ENCODE measurements at places on chromosomes 2 and 18.

- no peak for DNase-seq
Observed at GRCh38 chr2:171952276-171952675, 30.0 kb downstream of the HAT1 start.

DNA sequence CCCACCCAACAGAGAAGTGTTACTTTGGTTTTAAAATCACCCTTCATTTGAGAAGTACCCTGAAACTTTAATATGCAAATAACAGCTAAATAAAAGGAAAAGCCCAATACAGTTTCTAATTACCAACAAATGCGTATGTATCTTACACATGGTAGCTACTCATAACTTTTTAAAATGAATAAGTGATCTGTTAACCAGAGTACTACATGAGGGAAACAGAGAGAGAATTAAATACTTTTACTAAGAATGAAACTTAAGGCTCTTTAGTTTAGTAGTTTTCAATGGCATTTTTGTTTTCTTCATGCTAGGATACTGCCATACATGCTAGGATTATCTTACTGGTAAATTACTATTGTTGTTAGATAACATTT, 39.1 kb upstream of the NABP1 start:
- no peak for DNase-seq

DNA sequence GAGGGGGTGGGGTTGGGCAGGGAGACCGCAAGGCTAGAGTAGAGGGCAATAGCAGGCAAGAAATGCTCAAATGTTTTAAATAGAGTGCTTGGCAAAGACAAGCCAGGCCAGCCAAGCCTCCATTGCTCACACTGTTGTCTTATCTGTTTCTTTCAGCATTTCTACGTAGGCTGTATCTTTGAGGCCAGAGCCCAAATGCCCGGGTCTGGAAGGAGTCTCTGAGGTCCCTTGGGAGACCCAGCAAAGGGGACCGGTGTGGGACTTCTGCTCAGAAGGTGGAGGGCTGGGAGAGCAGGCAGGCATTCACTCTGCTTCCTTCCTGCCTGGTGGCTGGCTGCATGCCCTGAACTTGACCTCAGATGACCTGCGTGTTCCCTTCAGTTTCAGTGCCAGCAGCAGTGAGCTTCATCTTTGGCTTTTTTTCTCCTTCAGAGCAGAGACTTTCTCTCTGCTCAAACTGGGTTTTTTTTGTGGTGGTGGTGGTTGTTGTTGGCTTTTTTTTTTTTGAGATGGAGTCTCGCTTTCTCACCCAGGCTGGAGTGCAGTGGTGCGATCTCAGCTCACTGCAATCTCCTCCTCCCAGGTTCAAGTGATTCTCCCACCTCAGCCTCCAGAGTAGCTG, 13.7 kb upstream of the TET3 start:
- peak; percentile 90 for DNase-seq

DNA sequence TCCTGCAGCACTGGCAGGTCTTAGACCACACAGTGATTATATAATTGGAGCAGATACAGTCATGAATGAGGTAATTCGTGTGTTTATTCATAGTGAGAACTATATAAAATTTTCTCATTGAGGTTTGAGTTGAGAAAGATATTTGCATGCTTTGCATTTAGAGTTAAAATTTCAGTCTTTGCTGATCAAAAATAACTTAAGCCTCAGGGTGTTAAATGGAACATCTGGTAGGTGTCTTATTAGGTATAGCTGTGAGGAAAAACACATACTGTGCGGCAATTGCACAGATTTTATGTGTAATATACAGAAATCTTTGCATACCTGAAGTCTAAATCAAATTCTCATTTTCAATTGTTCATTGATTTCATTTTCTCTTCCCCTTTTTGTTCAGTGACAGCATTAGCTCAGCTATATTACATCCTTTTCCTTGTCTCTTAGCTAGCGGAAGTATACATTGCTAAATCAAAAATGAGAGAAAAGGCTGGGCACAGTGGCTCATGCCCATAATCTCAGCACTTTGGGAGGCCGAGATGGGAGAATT, 21.2 kb downstream of the GORASP2 start:
- DNase-seq, result no peak

- DNase-seq, result no peak
Observed at GRCh38 chr2:112156152-112156986, 18.2 kb downstream of the FBLN7 start.

GRCh38 chr2:106932644-106933043, 46.7 kb upstream of the ST6GAL2 start:
- DNase-seq, result no peak

DNA sequence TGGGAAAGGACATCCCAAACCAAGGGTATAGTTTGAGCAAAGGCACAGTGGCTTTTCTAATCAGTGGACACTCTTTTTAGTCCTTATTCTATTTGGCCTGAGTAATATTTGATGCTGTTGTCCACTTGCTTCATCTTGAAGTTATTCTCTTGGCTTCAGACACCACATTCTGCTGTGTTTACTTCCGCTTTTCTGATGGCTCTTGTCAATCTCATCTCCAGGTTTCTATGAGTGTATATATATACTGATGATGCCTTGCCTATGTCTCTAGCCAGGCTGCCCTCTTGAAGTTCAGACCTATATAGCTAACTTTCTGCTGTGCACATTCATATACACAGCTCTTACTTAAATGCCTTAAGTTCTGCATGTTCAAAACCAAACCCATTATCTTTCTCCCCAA, 83.1 kb downstream of the EFEMP1 start:
- no peak for DNase-seq

- no peak for DNase-seq
Observed at GRCh38 chr2:204177977-204178522, 241.5 kb downstream of the ICOS start.

GRCh38 chr2:40746191-40746590, 294.3 kb upstream of the SLC8A1 start:
- DNase-seq, result no peak

- DNase-seq, result no peak
Observed at GRCh38 chr2:173815772-173816171, 149.4 kb downstream of the SP3 start.

DNA sequence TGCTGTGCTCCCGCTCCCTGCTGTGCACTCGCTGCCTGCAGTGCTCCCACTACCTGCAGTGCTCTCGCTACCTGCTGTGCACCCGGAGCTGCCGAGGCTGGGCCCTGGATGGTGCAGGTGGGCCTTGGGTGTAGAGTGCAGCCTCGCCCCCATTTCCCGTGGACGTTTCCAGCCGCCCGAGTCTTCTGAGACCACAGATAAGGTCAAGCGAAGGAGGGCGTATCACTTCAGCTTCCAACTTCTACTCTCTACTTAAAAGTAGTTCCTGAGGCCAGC, 15.9 kb downstream of the TMEM18 start:
- DNase-seq, result no peak

GRCh38 chr2:235960716-235961640, 207.2 kb downstream of the GBX2 start:
- DNase-seq, result no peak

DNA sequence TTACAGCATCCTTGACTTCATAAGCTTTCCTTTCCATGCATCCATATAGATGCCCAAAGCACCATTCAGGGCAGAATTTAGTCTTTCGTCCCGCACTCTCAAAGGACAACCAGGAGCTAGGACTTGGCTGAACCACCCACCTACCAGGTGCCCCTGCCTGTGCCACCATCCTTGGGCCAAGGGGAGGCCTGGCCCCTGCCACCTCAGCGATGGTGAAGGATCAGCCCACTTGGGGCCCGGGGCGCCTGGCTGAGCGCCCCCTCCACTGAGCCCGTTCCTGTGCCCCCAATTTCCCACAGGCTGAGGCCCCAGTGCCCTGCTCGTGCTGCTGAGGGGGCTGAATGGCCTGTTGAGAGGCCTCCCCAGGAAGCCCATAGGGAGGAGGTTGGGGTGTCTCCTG, 33.3 kb upstream of the ALPP start:
- no peak for DNase-seq

GRCh38 chr2:121910139-121910538, 154.7 kb downstream of the TSN start:
- no peak for DNase-seq

- DNase-seq, result no peak
Observed at GRCh38 chr2:170218456-170218855, 40.5 kb downstream of the MYO3B start.

DNA sequence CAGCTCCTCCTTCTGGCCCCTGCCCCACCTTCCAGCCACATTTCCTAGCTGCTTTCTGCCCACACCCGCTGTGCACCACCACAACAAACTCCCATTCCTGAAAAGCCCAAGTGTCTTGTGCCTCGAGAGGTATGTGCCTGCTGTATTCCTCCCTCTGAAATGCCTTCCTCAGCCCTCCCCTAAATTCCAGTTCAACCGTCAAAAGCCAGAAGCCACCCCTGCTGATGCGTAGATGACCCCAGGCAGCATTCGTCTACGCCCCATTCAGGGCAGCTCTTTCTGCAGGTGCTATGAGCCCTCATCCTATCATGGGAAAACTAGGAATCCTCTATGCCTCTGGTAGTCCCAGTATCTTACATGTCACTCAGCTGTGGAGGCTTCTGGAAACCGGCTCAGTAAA, 71.7 kb downstream of the DNMT3A start:
- no peak for DNase-seq

GRCh38 chr2:26670931-26671460, 21.5 kb upstream of the KCNK3 start:
- no peak for DNase-seq

GRCh38 chr2:162768656-162769055, 69.9 kb downstream of the KCNH7 start:
- no peak for DNase-seq

DNA sequence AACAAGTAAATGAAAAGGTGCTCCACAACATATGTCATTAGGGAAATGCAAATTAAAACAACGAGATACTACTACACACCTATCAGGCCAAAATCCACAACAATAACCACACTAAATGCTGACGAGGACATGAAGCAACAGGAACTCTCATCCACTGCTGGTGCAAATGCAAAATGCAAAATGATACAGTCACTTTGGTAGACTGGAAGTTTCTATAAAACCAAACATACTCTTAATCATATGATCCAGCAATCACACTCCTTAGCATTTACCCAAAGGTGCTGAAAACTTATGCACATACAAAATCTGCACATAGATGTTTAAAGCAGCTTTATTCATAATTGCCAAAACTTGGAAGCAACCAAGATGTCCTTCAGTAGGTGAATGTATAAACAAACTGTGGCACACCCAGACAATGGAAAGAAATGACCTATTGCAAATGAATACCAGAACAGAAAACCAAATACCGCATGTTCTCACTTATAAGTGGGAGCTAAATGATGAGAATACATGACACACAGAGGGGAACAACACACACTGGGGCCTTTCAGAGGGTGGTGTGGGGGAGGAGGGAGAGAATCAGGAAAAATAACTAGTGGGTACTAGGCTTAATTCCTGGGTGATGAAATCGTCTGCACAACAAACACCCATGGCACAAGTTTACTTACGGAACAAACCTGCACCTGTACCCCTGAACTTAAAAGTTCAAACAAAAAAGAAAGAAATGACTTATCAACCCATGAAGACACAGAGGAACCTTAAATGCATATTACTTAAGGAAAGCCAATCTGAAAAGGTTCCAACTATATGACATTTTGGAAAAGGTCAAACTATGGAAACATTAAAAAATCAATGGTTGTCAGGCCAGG, 80.4 kb downstream of the ASXL2 start:
- no peak for DNase-seq

GRCh38 chr2:204468746-204469429, 76.4 kb upstream of the PARD3B start:
- DNase-seq, result no peak
